ENCODE measurements at places on chromosomes 11 and 22. TPM values are rescaled to one million over a fixed set of nuclear protein-coding genes. Genes with fewer than 3 reads are reported as not detected.

Gene CRYBB2
- not detected for total RNA-seq

Gene TSSK2
- not detected for total RNA-seq

Gene FXYD2
- total RNA-seq: not detected

Gene NUCB2
- total RNA-seq: 93.5 TPM
